ENCODE measurements at places on chromosomes 6 and 20.

GRCh38 chr20:32648761-32649650 lies 24.7 kb downstream of the C20orf203 start:
- DNase-seq = no peak

- no peak for DNase-seq
These were observed 31.0 kb downstream of the IRF4 start for GRCh38 chr6:422433-423054.

DNA sequence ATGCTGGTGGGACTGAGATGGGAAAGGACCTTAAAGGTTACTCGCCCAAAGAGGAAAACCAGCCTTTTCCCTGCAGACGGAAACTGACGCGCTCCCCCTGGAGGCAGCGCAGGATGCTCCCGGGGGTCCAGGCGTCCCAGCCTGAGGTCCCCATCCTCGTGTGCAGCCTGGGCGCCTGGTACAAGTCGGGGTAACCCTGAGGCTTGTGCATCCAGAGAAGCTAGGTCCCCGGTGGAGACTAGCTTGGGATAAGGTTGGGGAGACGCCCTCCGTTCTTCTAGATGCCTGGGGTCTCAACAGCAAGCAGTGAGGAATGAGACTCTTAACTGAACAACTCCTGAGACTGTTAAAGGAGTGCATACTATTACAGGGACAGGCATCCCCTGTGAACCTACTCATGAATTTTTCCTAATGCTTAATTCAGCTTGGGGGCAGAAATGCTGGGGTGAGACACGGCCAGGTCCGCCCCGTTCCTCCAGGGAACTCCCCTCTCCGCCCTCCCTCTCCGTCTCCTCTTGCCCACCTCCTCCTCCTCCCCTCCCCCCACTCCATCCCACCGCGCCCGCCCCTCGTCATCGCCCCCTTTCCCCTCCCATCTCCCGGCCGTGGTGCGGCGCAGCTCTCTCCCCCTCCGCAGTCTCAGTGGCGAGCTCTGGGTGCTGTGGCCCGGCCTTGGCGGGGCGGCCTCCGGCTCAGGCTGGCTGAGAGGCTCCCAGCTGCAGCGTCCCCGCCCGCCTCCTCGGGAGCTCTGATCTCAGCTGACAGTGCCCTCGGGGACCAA lies at the start of gene PRSS35:
Gene PRSS35, plus strand, starts transcription at position 634 of the 781 bp plus-strand sequence. CDS start 10,908 bp downstream, outside the sequence.
- DNase-seq = peak; percentile 61

DNA sequence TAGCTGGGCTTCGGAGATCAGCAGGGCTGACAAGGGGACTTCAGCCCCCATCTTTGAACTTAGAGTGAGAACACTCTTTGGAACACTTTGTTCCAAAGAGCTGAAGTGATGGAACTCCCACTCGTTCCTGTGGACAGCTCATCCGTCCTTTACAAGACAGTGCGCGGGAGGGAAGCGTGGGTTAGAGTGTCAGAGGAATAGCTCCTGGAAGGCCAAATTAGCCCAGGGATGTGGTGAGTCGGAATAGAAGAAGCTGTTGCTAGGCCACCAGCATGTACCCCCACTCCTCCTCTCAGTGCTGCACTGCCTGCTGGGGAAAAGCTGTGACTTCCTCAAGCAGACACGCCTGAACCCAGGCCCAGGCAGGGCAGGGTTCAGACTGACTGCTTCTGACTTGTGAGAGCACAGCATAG lies 1.7 kb downstream of the SDCBP2 start:
- DNase-seq = no peak

DNA sequence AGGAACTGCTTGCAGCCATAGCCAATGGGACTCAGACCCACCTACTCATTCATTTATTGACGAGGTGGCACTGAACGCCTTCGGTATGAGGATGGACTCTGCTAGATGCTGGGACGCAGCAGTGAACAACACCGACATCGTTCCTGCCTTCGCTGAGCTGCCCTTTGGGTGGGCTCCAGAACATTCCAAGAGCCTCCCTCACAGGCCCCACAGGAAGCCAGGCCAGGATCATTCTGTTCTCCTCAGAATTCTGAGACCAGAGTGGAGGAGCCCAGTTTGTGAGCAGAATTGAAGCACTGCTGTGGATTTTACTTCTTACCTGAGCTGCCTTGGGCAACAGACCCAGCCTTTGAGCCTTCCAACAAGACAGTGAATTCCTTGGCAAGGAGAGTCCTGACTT lies 82.1 kb downstream of the KCNB1 start:
- no peak for DNase-seq

DNA sequence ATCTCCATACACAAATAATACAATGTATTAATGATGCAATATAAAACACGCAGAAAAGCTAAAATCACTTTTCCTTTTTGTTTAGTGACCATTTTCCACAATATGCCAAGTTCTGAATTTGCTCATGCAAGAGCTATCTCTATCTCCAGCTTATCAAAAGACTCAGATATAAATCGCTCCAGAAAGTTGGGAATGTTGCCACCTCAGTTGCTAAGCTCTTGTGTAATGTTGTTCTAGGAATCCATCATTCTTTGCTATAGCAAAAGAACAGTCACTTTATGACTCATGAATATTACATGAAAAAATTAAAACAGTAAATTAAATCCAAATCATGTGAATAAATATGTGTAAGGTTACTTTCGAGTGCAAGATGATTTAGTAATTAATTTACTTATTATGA lies 8.7 kb downstream of the PLAGL1 start:
- DNase-seq = no peak

GRCh38 chr20:22630701-22631100 lies 46.3 kb upstream of the FOXA2 start:
- peak; percentile 95 for DNase-seq

DNA sequence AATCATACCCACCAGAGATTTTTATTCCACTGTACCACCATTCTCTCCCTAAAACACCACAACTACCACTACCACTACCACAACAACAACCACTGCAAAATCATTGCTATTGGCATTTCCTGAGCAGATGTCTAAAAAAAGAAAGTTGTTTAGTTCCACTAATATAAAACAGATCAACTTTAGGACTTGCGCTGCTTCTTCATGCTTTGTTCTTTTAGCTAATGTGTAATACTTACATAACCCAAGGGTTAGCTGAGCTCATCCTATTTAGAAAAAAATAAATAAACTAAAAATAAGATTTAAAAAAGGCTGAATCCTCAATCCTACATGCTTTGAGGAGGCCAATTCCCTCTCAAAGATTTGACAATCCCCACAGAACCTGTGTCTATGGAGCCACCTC lies 11.4 kb downstream of the IYD start:
- DNase-seq = no peak

- DNase-seq = no peak
These were observed 555 bp downstream of the FAM120B start for GRCh38 chr6:170307080-170307545.

- DNase-seq = no peak
These were observed 110.3 kb downstream of the SOD2 start for GRCh38 chr6:159582736-159583135.

- no peak for DNase-seq
These were observed 2.3 kb upstream of the GMDS start for GRCh38 chr6:2247664-2248063.

GRCh38 chr6:42627674-42628073 lies 63.8 kb downstream of the UBR2 start:
- DNase-seq = no peak

DNA sequence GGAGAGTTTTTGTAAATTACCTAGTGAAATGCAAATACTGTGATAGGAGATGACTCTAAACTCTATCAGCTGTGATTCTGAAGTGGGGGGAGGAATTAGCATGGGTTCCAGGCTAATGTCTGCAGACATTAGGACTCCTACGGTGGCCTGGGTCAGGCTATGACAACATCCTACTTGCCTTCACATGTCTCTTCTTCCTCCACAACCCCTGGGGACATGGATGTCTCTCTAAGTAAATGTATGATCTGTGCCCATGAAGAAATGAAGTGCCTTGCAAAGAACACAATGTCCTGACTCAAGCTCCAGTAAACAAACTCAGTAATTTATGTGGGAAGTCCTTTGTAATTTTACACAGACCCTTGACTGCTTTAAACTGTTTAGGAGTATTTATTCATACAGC lies 165.8 kb upstream of the EEF1E1 start:
- DNase-seq = no peak

- DNase-seq = no peak
These were observed 217.0 kb upstream of the MYLIP start for GRCh38 chr6:15911753-15912504.

- no peak for DNase-seq
These were observed 143.4 kb upstream of the SOX4 start for GRCh38 chr6:21450149-21450548.

- DNase-seq = no peak
These were observed 40.4 kb upstream of the BPIFA2 start for GRCh38 chr20:33127422-33128097.

DNA sequence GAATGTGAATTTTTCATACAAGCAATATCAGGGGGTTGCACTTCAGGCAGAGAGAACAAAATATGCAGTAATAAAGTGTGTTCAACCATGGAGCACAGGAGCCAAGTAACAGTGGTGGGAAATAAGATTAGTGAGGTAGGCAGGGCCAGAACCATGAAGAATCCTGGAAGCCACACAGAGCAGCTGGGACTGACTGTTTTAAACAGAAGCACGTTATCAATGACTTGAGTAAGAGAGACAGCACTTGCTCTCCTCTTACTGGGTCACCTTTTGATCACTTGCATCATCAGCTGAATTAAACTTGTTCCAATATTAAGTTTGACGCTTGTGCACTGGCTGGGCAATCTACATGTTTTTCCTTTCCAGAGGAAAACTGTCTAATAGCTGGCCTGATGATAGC lies 238.5 kb downstream of the TBX18 start:
- DNase-seq = no peak

DNA sequence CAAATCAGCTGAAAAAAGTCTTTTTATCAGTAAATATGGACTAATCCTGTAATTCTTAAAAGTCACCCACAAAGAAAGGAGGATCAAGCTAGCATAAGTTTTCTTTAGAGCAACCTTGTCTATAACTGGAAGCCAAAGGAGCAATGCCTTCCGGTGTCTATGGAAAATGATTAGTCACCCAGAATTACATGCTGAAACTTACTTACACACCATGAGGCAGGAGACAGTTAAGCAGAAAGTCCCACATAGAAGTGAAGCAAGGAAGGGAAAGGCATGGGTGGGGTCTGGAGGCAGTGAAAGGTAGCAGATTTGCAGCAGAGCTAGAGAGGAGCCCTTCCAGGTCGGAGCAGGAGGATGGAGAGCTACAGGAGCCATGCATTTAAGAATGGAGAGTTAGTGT lies 153.7 kb upstream of the RIPOR2 start:
- DNase-seq = no peak

DNA sequence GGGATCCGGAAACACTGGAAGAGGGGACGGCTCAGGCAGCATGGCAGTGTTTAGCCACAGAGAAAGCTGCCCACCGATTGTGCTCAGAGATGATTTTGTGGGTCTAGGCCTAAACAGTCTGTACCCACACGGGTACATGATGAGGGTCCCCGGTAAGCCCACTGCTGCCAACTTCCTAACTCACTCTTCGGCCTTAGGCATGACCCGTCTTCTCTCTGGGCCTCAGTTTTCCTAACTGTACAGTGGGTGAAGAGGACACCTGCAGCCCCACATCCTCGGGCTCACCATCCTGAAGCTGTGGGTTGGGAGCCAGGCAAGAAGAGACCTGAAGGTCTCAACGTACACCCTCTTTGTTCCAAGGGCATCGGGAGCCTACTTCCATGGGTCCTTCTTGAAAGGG lies 6.5 kb downstream of the FOXP4 start:
- DNase-seq = no peak

- no peak for DNase-seq
These were observed 11.5 kb downstream of the RNF146 start for GRCh38 chr6:127277878-127278843.

GRCh38 chr6:141426400-141426980 lies 706.2 kb upstream of the GJE1 start:
- DNase-seq = no peak

GRCh38 chr20:37828684-37829083 lies 74.2 kb upstream of the VSTM2L start:
- no peak for DNase-seq

GRCh38 chr20:58978351-58979190 lies 2.5 kb upstream of the NELFCD start:
- no peak for DNase-seq

GRCh38 chr6:132084811-132085509 lies 133.8 kb upstream of the CCN2 start:
- no peak for DNase-seq

DNA sequence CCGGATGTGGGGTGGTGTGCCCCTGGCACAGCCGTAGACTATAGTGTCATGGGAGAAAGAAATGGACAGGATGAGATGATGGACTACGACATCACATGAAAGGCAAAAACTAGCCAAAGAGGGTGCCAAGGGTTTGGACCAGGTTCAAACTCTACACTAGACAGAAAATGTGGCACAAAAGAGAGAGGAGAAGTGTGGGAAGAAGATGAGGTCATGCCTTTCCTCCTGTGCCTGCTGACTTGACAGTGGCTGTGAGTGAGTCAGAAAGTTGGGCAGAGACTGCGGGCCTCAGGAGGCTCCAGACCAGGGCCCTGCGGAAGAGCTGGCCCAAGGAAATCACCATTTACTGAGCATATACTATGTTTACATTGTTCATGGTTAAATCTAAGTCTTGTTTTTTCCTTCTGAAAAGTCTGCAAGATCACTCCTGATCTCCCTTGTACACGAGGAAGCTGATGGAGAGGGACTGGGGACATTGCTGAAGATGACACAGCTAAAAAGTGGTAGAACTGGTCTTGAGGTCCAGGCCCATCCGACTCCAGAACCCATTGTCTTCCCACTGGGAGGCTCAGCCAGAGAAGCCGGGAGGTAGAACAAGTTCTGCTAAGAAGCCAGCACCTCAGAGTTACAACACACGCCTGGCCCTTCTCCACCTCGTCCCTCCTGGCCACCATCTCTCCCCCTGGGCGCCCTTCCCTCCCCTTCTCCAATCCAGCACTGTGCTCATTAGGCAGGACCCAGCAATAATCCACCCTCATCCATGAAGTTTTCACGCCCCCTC lies 35.6 kb downstream of the CNKSR3 start:
- no peak for DNase-seq

GRCh38 chr6:119346450-119346849 lies 3.1 kb downstream of the MAN1A1 start:
- no peak for DNase-seq

DNA sequence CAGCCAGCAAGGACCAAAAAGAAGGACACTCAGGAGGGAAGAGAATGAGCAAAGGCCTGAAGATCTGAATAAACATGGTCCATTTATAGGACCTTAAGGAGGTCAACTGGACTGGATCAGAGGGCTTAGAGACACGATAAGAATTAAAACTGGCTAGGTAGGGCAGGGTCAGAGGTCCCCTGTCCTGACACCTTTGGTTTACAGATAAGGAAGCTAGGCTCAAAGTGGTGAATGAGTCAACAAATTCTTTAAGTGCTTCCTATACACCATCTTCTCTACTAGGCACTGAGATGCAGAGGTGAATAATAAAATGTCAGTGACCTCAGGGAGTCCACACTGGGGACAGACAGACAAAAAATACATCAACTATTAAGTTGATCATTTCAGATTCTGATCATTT lies 70.3 kb downstream of the HIVEP2 start:
- DNase-seq = no peak
